ENCODE measurements at places on chromosomes 3 and 15. TPM values are rescaled to one million over a fixed set of nuclear protein-coding genes. Genes with fewer than 3 reads are reported as not detected.

DNA sequence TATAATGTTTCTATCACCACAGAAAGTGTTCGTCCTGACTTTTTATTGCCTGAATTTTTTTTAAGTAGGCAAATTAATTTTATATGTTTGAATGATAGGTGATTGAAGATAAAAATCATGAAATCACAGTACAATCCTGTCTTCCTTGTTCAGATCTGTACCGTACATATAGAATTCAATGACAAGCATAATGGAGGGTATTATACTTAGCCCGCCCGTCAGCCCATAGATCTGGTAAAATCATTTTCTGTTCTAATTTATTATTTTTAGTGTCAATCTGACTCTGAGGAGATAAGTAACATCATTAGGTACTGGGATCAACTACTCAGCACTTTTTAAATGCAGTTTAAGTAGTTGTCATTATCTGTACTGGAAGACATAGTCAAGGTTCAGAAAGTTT lies 269.9 kb downstream of the NR2F2 start:
- H3K27ac ChIP-seq: no peak overlapping the region
- H3K4me3 ChIP-seq: no peak overlapping the region
- H3K27me3 ChIP-seq: no peaks in the 10 kb centered on the region
- no peaks in the 10 kb centered on the region for H3K36me3 ChIP-seq
- DNase-seq: no peak

GRCh38 chr3:53809764-53810400 lies 36.3 kb downstream of the CHDH start:
- no peaks in the 10 kb centered on the region for H3K4me1 ChIP-seq
- H3K4me3 ChIP-seq: no peak overlapping the region
- no peak for DNase-seq
- H3K36me3 ChIP-seq: no peaks in the 10 kb centered on the region

DNA sequence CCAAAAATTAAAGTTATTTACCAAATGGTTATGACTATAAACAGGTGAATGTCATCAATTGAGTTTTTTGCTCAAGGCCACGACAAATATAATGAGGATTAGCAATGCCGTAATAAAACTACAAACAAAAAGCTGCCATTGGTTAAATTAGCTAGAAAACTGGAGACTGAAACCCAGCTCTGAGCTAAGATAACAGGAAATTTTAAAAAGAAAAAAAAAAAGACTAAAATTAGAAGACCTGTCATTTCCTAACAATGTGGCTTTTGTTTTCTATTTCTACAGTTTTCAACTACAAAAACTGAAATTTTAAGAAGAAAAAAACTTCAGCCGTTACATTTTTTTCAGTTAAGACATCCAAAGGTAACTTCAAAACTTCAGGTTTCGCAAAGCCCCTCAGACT lies 9.7 kb downstream of the SLC12A6 start:
- no peaks in the 10 kb centered on the region for H3K4me1 ChIP-seq
- DNase-seq: no peak
- no peak overlapping the region for H3K4me3 ChIP-seq
- no peak overlapping the region for H3K27ac ChIP-seq
- H3K27me3 ChIP-seq: no peaks in the 10 kb centered on the region

- H3K27ac ChIP-seq: no peak overlapping the region
- no peaks in the 10 kb centered on the region for H3K27me3 ChIP-seq
- H3K36me3 ChIP-seq: peaks cover 29% of the 10 kb centered on the region
These were observed 69.8 kb downstream of the GHSR start for GRCh38 chr3:172378439-172378838.

Gene CHST13
- 4.0 TPM for polyA plus RNA-seq

Gene CCDC39
- polyA plus RNA-seq: 2.6 TPM

All from GM23338 (cell line).